ENCODE measurements at places on chromosomes 3 and 15.

DNA sequence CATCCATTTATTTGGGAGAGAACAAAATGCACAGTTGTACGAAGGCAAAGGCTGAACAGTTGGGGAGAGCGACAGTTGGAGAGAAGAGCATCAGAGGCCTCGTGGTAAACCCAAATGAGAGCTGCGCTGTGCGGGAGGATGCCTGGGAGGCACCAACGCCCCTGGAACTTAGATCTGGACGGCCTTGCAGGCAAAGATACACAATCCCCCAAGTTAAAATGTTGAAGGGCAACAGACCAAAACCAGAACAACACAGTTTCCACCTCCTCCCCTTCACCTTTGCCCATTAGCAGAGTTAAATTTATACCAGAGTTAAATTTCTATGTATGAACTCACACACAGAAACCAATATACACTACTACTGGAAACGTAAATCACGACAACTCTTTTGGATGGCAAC, 339.6 kb downstream of the RORA start:
- DNase-seq, result no peak

DNA sequence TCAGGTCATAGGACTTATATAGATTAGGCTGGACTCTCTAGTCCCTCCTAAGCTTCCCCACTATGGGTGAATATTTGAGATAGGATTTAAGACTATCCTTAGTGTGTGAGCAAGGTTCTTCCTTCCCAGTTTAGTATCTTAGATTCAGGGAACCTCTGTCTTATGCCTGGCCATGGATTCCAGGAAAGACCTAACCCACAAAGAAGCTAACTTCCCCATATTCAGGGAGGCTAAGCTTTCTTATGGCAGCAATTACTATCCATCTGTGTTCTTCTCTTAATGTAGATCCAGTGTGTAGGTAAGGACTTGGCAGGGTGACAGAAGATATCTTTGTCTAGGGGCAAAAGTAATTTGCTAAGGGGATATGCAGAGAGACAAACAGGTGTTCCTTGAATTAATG, 25.5 kb upstream of the PIK3R4 start:
- no peak for DNase-seq

GRCh38 chr15:74252291-74252690, 16.2 kb downstream of the CCDC33 start:
- no peak for DNase-seq

GRCh38 chr3:29370476-29371420, 89.9 kb downstream of the RBMS3 start:
- DNase-seq, result no peak

DNA sequence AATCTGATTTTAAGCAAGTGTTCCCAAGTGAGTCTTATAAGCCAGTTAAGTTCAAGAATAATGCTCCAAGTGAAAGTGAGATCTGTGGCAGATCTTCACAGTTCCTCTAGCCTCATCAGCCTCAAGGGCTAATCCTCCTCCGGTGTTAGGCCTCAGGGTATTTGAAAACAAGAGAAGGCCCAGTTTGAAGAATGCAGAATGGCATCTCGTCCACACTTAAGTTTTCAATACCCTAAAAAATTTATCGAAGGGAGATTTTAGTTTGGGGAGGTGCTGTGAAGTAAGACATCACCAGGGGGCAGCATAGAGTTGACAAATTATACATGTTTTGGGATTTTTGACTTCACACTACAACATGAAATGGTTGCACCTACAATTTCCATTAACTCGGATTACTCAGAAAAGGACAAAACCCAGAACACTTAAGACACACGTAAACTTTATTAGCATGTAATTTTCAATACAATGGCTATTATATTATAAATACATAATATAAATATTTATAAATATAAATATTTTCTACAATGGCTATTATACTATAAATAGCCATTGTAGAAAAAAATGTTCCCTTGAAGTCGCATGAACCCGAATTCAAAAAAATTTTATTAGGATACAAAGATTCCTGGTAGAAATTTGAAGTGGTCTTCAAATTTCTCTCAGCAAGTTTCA, 2.3 kb upstream of the TMEM266 start:
- DNase-seq, result no peak

- no peak for DNase-seq
Measured at GRCh38 chr3:197015790-197016736, 13.6 kb downstream of the MELTF start.

DNA sequence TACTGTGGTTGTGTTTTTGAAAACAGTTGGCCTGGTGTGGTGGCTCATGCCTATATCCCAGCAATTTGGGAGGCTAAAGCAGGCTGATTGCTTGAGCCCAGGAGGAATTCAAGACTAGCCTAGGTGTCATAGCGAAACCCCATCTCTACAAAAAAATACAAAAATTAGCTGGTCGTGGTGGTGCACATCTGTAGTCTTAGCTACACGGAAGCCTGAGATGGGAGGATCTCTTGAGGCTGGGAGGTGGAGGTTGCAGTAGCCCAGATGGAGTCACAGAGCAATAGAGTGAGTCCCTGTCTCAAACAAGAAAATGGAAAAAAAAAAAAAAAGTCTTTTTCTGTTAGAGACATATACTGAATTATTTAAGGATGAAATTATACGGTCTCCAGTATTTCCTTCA, 14.7 kb upstream of the LRRFIP2 start:
- no peak for DNase-seq

- no peak for DNase-seq
Measured at GRCh38 chr3:123375014-123375940, 73.6 kb downstream of the ADCY5 start.

- no peak for DNase-seq
Measured at GRCh38 chr3:10753964-10754363, 62.1 kb upstream of the SLC6A11 start.

GRCh38 chr15:94522125-94522524, 290.8 kb downstream of the MCTP2 start:
- no peak for DNase-seq

DNA sequence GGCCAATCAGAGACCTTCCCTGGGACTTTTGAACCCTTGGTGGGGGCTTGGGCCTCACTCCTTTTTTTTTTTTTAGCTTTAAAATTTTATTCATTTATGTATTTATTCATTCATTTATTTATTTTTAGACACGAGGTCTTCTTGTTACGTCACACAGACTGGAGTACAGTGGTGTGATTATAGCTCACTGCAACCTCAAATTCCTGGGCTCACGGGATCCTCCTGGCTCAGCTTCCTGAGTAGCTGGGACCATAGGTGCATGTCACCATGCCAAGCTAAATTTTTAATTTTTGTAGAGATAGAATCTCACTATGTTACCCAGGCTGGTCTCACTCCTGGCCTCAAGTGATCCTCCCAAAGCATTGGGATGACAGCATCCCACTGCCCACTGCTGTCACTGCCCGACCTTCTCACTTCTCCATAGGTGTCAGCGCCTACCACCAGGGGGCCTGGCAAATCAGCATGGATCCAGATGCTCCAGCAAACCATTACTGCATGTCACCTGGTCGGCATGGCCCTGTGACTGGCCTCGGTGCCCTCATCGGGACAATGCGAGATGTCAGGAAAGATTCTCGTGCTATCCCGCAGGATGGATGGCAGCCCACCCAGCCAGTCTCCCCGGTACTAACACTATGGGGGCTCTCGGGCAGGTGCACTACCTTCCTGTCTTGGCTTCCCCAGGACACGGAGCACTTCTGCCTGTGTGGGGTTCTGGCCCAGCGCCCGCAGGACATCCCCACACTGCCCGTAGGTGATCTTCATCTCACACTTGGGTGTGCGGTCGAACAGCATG, 3.0 kb downstream of the MYL3 start:
- DNase-seq, result no peak

DNA sequence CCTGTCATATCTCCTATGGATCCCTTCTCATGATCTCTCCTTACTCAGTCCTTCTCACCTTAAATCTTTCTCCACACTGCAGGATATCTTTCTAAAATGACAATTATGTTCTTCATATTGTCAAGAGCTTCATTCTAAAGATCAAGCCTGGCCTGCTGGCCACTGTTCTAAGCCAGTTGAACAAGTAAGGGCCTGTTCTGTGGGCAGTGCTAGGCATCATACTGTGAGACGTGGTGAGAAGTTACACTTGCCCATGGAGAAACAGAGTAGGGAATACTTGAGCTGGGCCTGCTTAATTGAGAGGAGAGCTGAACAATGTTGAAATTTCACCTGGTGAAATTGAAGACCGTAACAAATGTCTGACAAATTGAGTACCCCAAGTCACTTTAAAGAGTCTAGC, 184.1 kb upstream of the RASGRP1 start:
- no peak for DNase-seq

- DNase-seq, result no peak
Measured at GRCh38 chr3:109336291-109336861, 970 bp downstream of the DPPA4 start.

GRCh38 chr3:55765398-55765797, 278.3 kb upstream of the WNT5A start:
- no peak for DNase-seq

DNA sequence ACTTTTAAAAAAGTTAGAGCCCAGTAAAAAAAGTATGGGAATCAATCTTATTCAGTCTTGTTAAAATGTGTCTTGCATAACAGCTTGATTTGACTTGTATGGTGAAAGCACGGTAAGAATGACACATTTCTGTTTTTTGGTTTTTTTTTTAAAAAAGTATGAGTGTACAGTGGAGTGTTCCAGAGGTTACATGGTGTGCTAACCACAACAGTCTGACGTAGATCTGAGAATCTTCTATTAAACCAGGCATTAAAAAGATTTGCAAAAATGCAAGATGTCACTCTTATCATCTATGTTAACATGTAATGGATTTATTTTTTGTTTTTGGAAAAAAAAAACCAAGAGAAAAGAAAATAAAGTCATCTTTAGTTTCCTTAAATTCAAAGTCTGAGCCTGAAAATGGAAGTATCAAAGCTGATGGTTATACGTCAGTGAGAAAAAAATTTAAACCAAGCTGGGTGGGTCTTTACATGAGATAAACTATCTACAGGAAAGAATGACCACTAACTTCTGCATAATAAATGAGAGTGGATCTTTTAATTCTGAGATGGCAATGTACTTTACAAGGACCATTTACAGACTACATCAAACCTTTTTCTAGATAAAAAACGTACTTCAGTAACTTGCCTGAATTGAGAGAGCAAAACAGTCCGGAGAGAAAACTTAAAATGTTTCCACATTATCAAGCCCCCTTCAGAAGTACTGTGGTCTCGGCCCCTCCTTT, 1.6 kb downstream of the GABPB1 start:
- DNase-seq, result peak; percentile 39

All from amniotic stem cell (primary cell).